ENCODE measurements at places on chromosomes 5 and 9. TPM values are rescaled to one million over a fixed set of nuclear protein-coding genes. Genes with fewer than 3 reads are reported as not detected.

DNA sequence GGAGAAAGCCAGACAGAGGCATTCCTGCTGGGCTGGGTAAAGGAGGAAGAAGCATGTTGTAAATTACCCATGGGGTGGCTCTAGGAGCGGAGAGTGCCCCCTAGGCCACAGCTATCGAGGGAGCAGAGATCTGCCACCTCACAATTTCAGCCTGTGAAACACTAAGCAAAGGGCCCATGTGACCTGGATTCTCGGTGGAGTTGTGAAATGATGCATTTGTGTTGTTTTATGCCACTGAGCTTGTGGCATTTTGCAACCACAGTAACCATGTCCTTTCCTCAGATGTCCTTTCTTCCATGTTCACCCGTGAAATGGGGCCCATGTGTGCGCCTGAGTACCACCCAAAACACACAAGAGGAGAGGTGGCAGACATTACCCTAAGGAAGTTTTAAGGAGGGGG lies 159.3 kb downstream of the SYK start:
- DNase-seq = no peak

DNA sequence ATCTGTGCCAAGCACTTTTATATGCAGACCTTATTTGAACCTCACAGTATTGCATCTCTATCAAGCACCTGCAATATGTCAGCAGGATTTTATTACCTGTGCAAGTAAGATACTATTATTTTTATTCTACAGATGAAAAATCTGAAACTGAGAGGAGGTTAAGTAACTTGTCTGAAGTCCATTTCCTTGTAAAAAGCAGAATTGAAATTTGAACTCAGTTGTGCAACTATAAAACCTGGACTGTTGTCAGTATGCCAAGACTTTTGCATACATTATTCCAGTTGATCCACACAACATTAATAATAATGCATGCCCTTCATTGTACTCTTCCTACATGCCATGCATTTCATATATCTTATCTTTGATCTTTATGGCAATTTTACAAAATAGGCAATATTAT lies 82.2 kb upstream of the BRINP1 start:
- DNase-seq = no peak

- DNase-seq = no peak
Observed at GRCh38 chr5:136249678-136250266, 56.8 kb upstream of the SMIM32 start.

- no peak for DNase-seq
Observed at GRCh38 chr5:124935065-124935464, 188.6 kb upstream of the ZNF608 start.

GRCh38 chr9:22457448-22457847 lies 10.8 kb downstream of the DMRTA1 start:
- DNase-seq = no peak

DNA sequence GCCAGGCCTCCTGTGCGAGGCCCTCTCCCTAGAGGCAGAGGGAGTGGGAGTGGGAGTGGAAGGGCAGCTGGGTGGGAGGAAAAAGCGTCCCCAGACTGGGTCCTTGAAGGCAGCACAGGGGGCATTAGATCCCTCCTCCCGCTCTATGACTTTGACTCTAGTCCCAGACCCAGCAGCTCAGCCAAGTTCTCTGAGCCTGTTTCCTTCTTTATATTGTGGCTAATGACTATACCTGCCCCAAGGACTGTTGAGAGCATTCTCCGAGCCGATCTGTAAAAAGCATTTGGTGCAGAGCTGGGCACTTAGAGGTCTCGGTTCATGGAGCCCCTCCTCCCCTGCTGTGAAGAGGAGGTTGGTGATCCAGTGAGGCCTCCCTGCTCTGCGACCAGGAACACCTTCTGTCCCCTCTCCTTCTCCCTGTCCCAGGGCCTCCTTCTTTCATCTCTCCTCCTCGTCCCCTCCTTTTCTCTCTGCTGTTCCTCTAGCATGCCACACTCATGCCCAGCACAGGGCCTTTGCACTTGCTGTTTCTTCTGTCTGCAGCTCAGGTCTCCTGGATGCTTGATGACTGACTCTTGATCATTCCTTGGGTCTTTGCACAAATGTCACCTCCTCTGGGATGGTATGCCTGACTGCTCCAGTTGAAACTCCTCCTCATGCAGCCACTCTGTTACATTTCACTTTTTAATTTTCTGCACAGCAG lies 23.4 kb upstream of the PSD2 start:
- DNase-seq = no peak

- no peak for DNase-seq
Observed at GRCh38 chr5:127184851-127185250, 105.7 kb upstream of the MEGF10 start.

GRCh38 chr9:77945798-77946197 lies 85.8 kb downstream of the GNAQ start:
- no peak for DNase-seq

GRCh38 chr9:1954238-1954637 lies 60.9 kb upstream of the SMARCA2 start:
- no peak for DNase-seq

DNA sequence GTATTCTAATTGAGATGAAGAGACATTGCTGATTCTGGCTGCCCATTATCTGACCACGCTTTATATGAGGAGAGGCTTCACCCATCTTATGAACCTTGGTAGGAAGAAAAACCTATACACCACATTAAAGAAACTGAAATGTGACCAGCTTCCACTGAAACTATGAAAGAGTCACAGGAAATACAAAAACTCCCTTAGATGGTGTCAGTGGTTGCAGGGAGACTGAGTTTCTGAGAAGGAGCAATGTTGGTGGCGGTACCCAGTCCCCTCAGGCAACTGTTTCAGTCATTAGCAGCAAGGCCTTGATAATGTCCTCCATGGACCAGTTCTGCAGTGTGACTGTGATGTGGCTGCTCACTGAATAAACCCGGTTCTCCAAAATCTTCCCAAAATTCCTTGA lies 110.5 kb upstream of the FTMT start:
- DNase-seq = no peak

DNA sequence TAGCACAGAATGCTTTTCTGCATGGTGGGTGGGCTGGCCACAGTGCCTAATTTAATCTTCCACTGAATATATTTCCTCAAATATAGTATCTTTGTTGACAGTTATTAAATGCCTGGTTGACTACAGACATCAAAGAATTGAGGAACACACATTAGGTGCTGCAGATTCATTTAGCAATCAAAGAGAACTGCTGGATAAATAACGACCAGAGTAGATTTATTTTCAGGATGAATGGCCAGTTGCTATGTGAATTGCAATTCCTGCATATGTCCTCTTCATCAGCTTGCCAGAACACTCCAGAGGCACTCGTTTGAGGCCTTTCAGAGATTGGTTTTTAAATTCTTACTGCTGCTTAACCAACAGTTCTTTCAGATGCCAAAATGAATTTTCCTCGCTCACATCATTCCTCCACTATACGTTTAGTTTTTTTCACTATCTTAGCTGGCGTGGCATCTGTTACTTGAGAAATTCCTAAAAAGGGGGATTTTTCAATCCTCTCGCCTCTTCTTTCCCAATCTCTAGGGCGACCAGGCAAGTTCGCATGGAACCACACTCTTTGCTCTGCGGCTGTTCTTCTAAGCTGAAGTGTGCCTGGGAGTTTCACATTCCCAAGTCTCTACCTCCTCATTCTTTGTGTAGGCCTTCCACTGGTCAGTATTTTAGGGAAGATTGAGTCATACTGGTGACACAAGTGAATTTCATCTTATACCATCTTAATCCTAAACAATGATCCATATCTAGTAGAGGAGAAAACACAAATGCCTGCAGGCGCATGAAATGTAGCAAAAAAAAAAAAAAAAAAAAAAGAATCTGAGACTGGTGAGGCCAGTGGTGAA lies 237.1 kb upstream of the NMUR2 start:
- no peak for DNase-seq

- DNase-seq = no peak
Observed at GRCh38 chr5:10036136-10036815, 213.4 kb downstream of the ATPSCKMT start.

DNA sequence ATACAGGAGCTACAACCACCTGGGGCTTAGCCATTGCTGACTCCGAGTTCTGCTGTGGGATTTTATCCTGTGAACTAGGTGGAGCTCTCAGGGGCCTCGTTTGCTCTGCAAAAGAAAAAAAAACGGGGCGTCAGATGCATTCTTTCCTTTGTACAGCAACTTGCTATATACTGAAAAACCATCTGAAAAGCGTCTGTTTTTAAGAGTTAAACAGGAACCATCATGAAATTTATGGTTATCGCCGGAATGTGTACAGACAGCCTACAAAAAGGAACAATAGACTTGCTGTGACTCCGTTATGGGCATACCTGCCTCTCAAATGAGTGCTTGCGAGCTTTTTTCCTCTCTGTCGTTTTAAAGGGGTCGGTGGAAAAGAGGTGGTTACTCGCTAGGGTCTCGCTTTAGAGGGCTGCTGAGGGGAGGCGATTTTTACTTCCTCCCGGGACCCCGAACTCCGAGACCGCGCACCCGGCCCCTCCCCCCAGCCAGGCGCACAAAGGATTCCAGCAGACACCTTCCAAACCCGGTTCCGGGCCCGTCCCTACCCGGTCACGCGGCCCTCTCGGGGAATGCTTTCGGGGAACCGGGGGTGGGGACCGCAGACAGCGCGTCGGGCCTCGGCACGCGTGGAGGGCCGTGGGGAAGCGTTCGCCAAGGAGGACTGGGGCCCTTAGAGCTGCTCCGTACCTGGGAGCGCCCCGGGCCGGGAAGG lies 826 bp downstream of the PAIP1 start:
- peak; percentile 76 for DNase-seq

- no peak for DNase-seq
Observed at GRCh38 chr5:159316519-159317383, 13.5 kb downstream of the IL12B start.

GRCh38 chr9:135941288-135941995 lies 19.7 kb downstream of the UBAC1 start:
- DNase-seq = no peak

DNA sequence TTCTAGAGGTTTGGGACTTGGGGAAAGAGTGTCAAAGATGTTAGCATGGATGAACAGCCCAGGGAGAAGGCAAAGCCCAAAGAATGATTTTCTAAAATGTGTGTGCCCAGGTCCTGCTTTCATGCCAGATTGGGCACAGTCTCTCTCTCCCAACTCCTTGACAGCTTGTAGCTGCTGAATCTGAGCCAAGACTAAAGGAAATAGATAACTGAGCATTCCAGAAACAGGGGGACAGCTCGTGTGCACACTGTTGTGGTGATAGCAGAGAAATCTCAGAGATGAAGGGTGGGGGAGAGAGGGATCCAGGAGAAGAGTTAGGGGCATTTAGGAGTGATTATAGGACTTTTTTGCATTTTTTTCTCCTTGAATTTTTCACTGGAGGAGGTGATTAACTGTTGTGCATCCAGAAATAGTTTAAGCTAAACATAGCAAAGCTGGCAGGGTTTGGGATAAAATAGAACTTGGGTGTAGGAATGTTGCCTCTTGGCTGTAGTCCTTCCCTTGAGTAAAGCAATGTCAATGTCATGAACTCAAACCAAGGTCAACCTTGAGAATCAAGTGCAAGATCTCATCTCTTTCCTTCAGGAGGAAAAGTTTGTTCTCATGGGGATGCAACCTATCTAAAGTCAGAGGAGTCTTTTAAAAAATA lies 245.9 kb downstream of the SH3GL2 start:
- DNase-seq = no peak

GRCh38 chr5:133222040-133222439 lies 170.2 kb downstream of the HSPA4 start:
- peak; percentile 44 for DNase-seq

- no peak for DNase-seq
Observed at GRCh38 chr9:7137040-7137439, 379.3 kb downstream of the KDM4C start.

DNA sequence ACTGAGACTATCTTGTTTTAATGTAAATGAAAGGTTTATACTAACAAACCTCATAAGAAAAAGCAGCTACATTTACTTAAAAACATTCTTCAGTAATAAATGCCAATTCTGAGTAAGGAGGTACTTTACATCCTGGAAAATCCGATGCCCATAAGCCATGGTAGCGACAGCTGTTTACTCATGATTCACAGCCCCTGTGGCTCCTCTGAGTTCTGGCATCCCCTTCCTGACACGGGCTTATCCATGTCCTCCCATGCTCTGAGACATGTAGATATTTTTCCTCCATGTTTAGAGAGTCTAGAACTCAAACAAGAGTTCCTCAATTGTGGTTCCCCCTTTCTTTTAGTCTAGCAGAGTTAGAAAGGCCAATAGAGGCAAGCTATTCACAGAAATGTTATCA lies 63.1 kb upstream of the DEPDC1B start:
- no peak for DNase-seq

- no peak for DNase-seq
Observed at GRCh38 chr5:169670769-169671525, 33.9 kb downstream of the DOCK2 start.

- DNase-seq = no peak
Observed at GRCh38 chr5:175885813-175886212, 14.4 kb downstream of the CPLX2 start.

- no peak for DNase-seq
Observed at GRCh38 chr5:42605490-42605889, 151.1 kb upstream of the CCDC152 start.

- DNase-seq = no peak
Observed at GRCh38 chr5:131814990-131815389, 18.2 kb upstream of the FNIP1 start.

GRCh38 chr5:136330353-136331038 lies 34.8 kb downstream of the TRPC7 start:
- no peak for DNase-seq

GRCh38 chr5:149930043-149930748 lies 14.4 kb downstream of the PDE6A start:
- no peak for DNase-seq

GRCh38 chr9:114247077-114247476 lies 75.8 kb upstream of the ORM1 start:
- no peak for DNase-seq

DNA sequence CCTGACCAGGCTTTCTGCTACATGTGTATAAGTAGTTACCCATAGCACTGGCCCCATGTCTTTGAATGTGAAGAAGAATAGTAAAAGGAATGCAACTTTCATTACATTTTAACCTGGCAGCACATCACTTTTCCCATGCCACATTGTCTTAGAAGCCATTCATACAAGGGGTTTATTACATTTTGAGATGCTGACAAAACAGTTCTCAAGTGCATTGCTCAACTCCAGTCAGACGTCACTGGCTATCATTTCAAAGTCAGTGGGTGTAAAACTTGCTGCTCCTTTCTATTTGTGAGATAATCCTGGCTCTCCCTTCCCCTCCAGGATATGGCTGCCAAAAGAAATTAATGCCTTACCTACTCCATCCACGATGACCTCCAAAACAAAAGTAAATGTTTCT lies 97.0 kb upstream of the VCAN start:
- DNase-seq = peak; percentile 64

GGTA1 gene
- 7.2 TPM for total RNA-seq

NTNG2 gene
- 0.28 TPM for total RNA-seq

FGF10 gene
- total RNA-seq = 25.9 TPM

HAND1 gene
- 51.5 TPM for total RNA-seq

LAMC3 gene
- not detected for total RNA-seq

GDA gene
- under 0.01 TPM for total RNA-seq

F2RL2 gene
- 1.4 TPM for total RNA-seq

CARD9 gene
- total RNA-seq = 6.9 TPM

ZDHHC11B gene
- 12.7 TPM for total RNA-seq

ADGRD2 gene
- total RNA-seq = not detected

ARL10 gene
- total RNA-seq = 6.8 TPM

IL4 gene
- total RNA-seq = not detected

GNA14 gene
- total RNA-seq = 15.0 TPM
